ENCODE measurements at places on chromosomes 1 and 21. TPM values are rescaled to one million over a fixed set of nuclear protein-coding genes. Genes with fewer than 3 reads are reported as not detected.

SHISA4 gene
- total RNA-seq = 43.4 TPM

FBXO44 gene
- total RNA-seq = 3.2 TPM

GPX7 gene
- total RNA-seq = 22.6 TPM

KLHDC8A gene
- not detected for total RNA-seq

CFHR4 gene
- total RNA-seq = not detected

SH2D1B gene
- not detected for total RNA-seq

C4BPB gene
- 0.28 TPM for total RNA-seq

CCDC24 gene
- 1.7 TPM for total RNA-seq

AQP10 gene
- total RNA-seq = not detected

GPR61 gene
- not detected for total RNA-seq

TMPRSS15 gene
- not detected for total RNA-seq

ZBED6 gene
- total RNA-seq = 12.9 TPM

TMEM82 gene
- not detected for total RNA-seq

Measured in SJSA1 (cell line).